ENCODE measurements at places on chromosomes 5 and 9.

DNA sequence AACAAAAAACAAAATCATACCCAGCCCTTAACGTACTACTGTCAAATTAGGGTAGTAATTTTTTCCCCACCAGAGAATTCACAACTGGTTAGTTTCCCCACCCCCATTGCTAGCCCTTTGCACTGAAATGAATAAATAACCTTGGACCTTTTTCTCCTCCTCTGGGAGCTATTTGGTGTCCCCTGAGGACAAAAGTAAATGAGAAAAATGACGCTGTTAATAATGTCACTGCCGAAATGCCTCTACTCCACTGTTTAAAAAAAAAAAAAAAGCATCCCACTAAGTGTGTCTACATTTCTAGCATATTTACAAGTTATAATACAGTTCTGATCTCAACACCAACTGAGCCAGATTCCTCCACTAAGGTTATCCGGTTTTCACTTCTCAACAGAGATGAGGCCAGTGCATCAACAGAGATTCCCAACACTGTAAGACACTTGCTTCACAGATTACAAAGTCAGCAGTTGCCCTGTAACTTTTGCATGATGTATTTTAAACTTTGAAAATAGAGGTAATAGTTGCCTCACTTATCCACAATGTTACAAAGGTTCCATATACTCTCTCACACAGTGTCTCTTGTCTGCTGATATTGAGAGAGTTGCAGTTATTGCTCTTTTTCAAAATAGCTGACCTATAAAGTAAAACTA is 5.1 kb upstream of the NFIB start:
- DNase-seq, result no peak

DNA sequence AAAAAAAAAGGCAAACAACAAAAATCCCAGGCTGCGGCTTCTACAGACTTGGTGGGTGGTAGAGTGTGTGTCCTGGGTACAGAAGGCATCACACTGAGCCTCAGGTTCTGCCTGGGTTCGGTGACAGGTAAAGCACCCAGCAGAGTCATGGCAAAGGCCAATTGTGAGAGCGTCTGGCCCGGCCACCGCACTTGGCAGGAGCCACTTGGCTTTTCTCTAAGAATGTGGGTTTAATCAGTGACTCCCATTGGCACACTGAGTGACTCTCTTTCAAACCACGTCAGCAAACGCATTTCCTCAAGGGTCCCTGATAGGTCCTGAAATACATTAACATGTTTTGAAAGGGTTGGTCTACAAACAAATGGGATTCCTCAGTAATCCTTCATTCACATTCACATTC is 17.0 kb downstream of the COL23A1 start:
- DNase-seq, result no peak

- no peak for DNase-seq
Observed at GRCh38 chr5:172322028-172322965, 38.7 kb upstream of the UBTD2 start.

DNA sequence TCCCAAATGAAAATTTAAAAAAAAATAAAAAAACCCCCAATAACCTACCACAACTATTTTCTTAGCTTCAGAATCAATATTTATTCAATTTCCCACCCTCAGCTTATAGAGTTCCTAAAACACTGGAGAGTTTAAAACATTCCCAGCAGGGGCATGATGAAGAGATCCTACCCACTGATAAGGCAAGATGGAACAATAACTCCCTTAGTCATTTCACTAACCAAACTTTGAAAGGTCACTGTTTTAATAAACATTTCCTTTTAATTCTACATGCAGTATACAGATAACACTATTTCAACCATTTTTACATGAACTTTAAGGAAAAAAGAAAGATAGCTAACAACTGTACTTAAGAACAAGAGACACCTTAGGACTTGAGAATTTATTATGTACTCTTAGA is 34.9 kb upstream of the ACOT12 start:
- no peak for DNase-seq

DNA sequence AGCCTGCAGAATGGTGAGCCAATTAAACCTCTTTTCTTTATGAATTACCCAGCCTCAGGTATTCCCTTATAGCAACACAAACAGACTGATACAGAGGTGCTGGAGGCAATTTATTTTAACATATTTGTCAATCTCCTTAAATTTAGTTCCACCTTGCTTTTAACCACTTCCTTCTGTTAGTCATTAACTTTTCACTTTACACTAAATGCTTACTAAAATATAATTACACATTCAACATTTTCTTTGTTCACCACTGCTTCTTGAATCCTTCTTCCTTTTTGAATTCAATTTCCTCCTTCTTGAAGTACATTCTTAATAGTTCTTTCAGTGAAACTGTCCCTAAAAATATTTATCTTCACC is 39.4 kb downstream of the LYRM7 start:
- DNase-seq, result no peak

DNA sequence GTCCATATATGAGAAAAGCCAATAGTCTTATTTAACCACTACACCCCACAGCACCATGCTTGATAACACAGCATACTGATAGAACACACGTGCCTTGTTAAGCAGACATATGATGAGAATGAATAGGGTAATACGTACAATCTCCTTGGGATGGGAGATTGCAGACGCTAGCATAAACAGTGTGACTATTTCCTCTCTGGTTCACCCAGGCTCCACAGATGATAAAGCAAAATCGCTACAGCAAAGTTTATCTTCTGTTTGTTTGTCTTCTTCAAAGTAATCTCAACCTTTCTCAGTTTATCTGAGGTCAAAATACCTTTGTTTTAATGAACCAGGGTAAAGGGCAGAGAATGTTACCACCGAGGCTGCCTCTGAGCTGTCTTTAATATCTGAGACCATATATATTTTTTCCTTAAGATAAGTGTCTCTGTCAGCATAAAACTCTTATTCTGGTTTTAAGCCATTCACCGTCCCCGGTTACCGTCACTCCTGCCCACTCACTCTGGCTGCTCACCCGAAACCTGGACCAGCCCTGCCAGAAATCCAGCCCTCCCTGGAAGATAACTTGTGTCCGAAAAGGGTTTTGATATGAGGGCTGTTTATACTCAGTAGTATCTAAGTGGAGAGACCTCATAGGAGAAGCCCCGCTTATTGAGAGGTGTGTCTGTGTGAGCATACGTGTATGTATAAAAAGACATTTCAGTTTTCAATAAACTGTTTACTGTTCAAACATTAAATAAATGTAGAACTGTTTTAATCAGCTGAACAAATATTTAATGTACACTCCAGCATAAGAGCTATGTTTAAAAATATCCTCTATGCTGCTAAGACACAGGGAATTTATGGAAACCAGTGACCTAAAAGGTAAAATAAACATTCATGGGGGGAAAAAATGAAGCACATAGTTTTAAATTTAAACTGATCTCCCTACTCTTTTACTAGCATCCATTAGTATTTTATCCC is 465.4 kb downstream of the RASEF start:
- no peak for DNase-seq

GRCh38 chr5:61811052-61811451 is 479.0 kb downstream of the ZSWIM6 start:
- peak; percentile 3 for DNase-seq

DNA sequence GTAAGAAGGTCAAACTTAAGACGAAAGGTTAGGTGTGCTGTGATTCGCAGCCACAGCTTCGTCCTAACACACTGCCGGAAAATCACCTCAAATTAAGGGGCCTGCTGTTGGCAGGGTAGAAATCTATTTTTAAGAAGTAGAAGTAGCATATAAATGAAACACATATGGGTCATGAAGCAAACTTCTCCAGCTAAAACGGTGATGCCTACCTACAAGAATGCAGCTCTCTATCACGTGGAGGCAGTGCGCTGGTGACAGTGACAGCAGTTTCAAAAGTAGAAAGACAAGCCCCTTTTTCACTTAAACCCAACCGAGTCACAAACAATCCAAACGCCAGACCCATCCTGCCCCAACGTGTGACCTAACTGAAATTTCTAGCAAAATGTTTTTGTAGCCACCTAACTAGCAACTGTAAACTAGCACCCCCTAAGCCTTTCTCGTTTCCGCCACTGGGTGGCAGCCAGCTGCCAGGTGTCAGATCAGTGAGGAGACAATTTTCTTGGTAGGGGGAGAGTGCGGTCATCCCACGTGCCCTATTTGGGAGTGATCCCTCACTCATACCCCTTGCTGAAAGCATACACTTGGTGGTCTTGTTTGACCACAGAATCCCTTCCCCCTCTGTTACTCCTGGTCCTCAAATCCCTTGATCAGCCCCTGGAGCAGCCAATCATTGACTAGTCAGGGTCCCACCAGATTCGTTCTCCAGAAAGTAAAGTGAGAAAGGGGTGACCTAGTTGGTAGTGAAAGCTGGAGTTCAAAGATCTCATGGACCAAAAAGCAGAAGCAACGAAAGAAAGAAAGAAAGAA is 71.8 kb upstream of the MAMDC2 start:
- no peak for DNase-seq

DNA sequence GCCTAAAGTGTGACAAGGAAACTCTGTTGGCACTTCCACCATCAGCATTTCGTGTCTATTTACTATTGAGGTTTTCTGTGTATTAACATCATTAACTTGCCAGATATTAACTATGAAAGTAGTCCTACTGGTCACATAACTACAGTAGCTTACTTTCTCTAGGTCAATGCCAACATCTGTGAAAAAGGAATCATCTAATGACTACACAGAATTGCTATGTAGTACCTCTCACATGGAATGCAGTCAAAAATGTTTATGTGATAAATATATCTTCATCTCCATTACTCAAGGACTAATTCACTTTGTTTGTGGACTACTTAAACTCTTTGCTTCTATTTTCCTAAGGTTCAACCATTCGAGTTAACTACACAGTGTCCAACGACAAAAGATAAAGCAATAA is 2.1 kb downstream of the SCAI start:
- no peak for DNase-seq

- DNase-seq, result no peak
Observed at GRCh38 chr5:10704949-10705621, 55.9 kb downstream of the DAP start.

Data from GM04504 (cell line).